ENCODE measurements at places on chromosomes 12 and 14.

DNA sequence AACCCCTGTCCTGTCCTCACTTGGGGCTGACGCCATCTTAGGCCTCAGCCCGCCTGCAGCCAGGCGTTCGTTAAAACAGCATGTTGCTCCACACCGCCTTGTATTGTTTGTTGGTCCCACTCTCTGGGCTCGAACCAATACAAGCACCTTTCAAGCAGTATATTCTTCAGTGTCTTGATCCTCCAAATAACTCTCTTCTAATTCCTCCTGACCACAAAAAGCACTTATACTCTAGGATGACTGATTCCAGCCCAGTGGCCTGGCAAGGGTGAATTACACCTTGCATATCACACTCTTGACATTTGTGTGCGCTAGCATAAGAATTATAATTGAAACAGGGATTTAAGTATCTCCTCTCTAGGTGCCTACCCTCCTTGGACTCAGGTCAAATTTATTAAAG, 7.1 kb downstream of the CCER1 start:
- DNase-seq = no peak

DNA sequence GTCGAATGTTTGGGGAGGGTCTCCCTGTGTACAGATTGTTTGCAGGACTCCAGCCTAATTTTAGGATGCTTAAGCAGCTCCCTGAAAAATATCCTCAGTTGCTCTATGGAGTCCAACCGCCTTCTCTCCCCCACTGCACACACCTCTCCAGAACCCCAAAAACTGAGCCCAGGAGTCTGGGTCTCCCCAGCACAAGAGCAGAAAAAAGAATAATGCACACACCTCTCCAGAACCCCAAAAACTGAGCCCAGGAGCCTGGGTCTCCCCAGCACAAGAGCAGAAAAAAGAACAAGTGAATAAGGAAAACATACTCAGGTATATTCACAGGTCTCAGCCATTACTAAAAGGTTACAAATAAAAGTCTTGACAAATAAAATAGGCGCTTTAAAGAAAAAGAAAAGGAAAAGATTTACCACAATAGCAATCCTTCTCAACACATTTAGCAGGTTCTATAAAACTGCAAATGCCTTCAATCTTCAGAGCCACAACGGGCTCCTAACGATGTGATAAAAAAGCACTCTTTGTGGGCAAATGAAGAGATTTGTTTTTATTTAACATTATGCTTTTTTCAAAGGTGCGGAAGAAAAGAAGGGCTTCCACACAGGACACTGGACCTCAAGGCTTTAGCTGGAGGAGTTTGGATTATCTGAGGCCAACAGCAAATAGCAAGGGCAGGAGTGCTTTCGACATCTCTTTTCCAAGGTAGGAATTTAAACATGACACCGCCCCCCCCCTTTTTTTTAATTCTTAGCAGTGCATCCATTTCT, 8.2 kb downstream of the BCL11B start:
- no peak for DNase-seq

DNA sequence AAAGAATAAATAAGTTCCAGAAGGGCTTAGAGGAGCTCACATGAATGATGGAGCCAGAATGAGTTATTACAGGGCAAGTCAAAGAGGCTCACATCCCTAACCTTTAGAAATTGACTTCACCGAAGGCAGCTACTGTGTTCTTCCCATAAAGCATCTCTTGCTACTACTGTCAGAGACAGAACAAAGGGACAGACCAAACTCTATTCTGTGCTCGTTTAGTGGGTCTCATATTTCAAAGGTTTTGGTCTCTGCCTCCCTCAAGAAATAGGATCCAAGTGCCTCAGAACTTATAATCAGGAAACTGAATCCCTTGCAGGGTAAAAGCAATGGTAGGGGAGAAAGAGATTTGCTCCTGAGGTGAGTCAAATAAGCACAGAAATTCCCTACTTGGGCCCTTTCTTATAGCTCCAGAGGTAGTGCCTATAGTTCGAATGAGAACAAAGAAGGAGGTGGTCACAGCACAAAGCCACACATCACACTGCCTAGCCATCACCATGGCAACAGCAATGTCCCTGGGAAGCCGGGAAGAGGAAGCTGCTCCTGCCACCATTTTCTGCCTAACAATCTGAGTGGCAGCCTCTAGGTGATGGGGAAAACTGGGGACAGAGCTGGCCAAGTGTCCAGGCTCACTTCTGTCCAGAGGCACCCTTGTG, 294.9 kb downstream of the FOXN3 start:
- DNase-seq = no peak

DNA sequence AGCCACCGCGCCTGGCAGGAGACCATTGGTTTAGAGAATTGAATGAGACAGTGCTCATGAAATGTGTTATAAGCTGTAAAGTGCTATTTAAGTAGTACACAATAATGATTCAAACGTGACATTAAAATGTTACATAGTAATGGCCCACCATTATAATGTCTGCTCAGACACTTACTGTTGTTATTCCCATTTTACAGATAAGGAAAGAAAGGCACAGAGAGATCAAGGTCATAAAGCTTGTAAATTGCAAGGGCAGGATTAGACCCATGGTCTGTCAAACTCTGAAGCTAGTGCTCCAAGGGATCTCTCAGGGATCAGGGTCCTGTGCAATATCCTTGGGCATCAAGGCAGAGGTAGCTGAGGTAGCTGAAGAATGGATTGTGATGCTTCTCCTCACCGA, 6.2 kb downstream of the ACSM4 start:
- DNase-seq = no peak

DNA sequence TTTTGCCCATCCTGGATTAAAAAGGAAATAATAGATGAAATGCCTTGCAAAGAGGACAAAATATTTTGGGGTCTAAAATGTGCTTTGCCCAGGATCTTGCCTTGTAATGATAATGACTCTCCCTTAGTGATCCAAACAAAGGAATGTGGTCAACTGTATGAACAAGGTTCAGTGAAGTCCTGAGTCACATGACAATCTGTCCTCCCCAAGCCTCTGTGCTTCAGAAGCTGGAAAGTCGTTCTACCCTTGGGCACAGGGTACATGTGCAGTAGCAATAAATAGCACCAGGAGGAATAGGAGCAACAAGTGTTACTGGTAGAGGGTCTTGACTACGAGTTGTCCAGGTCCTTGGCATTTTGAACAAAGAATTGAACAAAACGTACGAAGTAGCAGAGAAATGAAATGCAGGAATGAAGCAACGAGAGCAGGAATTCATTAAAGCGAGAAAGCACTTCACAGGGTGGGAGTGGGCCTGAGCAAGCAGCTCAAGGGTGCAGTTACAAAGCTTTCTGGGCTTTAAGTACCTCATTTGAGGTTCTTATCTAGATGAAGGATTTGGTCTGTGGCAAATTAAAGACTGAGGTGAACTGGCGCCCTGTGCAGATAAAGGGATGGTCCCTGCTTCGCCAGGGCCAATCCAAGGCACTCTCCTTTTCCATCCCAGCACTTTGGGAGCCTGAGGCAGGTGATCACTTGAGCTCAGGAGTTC, 65.8 kb downstream of the RESF1 start:
- no peak for DNase-seq

DNA sequence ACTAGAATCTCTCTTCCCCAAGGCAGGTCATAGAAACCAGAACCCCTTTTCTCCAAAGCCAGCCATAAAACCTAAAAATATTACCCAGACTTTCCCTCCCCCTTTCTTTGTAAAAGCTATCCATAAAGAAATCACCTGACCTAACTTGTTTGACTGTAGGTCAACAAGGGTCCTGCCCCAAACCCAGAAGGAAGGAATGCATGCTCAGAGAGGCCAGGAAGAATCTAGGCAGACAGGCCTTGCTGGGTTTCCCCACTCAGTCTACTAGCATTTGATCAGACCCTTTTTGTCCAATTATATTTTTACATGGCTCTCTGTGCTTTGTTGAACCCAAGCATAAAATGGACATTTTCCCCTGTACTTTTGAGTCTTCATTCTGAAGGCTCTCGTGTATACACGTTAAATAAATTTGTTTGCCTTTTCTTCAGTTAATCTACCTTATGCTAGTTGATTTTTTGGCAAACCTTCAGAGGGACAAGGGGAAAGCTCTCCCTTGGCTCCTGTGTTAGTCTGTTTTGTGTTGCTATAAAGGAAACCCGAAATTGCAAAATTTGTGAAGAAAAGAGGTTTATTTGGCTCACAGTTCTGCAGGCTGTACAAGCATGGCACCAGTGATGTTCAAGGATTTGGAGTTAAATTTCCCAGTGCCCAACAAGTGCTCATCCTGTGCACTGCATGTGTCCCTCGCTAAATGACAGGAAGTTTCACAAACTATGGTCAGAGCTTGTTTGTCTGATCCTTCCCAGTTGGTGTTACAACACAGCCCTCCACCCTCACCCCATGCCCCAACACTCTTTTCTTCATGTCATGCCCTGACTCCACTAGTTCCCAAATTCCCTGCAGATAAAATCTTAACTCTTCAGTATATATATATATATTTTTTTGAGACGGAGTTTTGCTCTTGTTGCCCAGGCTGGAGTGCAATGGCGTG, 14.2 kb upstream of the RASSF3 start:
- no peak for DNase-seq

DNA sequence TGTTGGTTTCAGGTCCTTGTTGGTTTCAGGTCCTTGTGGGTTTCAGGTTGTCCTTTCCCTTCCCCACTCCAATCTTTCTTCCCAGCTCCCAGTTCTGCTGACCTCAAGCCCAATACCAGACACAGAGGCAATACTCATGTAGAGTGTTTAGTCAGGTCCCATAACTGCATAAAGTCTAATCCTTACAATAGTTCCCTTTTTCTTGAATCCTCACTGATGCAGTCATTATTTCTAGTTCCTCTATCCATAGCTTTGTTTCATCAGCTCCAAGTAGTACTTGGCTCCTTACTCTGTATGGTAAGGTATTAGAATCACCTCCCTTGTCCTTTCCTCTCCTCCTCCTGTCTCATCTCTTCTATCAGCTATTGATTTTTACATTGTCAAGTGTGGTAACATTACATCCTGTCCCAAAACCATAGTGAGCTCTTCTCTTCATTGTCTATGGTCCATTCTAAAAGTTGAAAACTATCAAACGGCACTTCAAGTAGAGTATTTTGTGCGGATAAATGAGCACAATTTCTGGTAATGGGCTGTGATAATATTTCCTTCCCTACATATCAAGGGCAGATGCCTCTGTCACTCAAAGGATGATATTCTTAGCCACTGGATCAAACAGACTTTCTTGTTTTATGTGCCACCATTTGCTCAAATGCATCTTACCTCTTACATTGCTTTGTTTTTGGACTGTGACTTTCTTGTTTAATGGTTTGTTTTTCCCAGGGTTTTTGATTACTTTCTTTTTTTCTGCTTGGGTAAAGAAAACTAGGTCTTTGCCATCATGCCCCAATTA, 57.2 kb upstream of the JDP2 start:
- no peak for DNase-seq

- no peak for DNase-seq
These were observed 1638.1 kb upstream of the SEL1L start for GRCh38 chr14:83171761-83172160.

DNA sequence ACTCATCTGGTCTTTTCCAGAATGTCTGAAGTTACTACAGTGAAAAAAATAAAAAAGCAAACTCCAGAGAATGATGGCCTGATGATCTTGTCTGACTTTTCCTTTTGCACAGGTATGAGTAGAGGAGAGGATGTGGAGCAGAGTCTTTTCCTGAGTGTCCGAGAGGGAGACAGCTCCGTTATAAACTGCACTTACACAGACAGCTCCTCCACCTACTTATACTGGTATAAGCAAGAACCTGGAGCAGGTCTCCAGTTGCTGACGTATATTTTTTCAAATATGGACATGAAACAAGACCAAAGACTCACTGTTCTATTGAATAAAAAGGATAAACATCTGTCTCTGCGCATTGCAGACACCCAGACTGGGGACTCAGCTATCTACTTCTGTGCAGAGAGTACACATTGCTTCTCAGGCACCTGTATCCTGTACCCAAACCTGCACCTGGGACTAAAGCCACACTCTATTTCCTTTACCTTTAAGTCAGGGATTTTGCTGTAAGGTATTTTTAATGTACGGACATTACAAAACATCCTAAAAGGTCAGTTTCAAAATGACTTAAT, 75.8 kb upstream of the OR4E1 start:
- DNase-seq = no peak

DNA sequence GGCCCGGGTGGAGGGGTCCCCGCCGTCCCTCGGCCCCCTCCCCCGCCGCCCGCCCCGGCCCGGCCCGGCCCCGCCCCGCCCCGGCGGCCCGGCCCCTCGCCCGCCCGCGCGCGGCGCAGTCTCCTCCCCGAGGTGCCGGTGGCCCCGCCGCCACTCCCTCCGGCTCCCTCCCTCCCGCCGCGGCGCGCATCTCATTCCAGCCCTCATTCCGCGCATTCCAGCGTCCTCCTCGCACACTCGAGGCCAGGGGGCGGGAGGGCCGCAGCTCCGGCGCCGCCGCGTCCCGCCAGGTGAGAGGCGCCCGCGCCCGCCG, at the start of gene TEAD4:
Gene TEAD4, plus strand, starts transcription at position 206 of the 313 bp plus-strand sequence.
- no peak for DNase-seq

DNA sequence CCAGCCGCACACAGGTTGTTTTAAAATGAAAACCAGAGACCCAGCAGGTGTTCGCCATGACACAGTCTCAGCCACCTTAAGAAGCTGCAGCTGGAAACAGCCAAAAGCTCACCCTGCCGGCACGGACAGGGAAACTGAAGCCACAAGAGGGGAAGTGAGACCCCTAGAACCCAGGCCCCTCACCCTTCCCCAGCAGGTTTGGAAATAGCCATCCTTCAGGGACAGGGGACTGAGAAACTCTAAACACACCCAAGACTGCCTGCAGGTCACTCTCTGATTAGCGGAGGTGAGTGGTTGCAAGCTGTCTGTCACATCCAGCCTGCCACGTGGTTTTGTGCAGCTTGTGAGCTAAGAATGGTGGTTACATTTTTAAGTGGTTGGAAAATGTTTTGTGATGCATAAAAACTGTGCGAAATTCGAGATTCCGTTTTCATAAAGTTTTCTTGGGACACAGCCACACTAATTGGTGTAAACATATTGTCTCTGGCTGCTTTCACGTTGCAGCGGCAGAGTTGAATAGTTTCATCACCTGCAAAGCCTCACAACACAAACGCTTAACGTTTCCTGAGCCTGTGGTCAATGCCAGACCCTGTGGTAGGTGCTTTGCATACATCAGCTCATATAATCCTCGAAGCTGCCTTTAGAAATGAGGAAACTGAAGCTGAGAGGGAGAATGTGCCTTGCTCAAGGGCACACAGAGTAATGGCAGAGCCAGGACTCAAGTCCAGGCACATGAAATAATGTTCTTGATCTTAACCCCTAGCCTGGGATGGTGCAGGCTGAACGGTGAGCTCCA, 1.7 kb upstream of the SELPLG start:
- no peak for DNase-seq

GRCh38 chr14:102949062-102949800, 26.8 kb downstream of the AMN start:
- DNase-seq = no peak

GRCh38 chr12:104022786-104023185, 27.2 kb downstream of the GLT8D2 start:
- no peak for DNase-seq

- DNase-seq = no peak
These were observed 39.6 kb upstream of the LIN7A start for GRCh38 chr12:80977346-80977745.

DNA sequence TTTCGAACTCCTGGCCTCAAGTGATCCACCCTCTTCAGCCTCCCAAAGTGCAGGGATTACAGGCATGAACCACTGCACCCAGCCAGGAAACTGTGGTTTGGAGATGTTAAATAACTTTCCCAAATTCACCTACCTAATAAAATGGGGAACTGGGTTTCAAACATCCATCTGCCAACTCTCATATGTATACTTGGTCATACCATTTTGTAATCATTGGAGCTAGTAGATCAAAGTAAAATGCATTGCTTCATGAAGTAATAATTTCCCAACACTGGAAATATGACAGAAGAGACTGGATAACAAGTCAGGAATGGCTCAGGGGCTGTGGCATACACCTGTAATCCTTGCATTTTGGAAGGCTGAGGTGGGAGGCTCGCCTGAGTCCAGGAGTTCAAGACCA, 5.3 kb upstream of the HECTD1 start:
- no peak for DNase-seq

All from stimulated activated CD8-positive, alpha-beta memory T cell treated with anti-CD3 and anti-CD28 coated beads, Interleukin-4, amount 100 ng/mL, for 1 hour (primary cell).